NCI-H774 (cell line): ENCODE measurements at places on chromosomes 3 and 15.

DNA sequence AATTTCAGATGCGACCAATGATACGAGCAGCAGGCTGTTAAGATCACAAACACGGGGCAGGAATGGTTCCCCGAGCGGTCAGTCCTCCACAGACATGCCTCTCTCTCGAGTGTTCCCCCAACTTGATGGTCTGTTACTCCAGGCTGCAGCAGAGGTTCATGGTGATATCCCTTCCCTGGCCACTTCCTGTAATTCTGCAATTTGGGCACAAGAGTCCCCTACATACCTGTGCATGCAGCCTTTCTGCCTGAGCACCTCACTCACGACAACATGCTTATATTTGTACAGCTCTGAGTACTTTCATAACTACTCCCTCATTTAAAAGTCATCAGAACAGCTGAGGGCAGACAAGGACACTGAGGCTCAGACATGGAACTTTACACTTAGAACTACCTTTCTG lies 408.1 kb upstream of the NR2F2 start:
- no peak for DNase-seq

DNA sequence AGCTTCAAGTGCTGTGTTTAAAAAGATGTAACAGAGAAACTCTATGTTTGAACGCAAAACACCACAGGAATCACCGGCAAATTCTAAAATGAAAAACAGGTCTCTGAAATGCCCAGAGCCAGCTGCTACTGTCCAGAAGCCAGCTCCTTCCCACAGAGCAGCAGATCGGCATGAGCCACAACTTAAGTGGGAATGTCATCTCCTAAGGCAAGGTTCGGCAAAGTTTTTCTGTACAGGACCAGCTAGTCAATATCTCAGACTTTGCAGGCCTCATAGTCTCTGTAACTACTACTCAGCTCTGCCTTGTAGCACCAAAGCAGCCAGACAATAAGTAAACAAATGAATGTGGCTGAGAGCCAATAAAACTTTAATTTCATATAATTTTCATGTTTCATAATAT lies 4.9 kb downstream of the PLOD2 start:
- DNase-seq: peak; percentile 19

- DNase-seq: no peak
Measured at GRCh38 chr3:127702151-127702578, 29.4 kb downstream of the ABTB1 start.

GRCh38 chr3:6807967-6808588 lies 52.8 kb upstream of the GRM7 start:
- no peak for DNase-seq

DNA sequence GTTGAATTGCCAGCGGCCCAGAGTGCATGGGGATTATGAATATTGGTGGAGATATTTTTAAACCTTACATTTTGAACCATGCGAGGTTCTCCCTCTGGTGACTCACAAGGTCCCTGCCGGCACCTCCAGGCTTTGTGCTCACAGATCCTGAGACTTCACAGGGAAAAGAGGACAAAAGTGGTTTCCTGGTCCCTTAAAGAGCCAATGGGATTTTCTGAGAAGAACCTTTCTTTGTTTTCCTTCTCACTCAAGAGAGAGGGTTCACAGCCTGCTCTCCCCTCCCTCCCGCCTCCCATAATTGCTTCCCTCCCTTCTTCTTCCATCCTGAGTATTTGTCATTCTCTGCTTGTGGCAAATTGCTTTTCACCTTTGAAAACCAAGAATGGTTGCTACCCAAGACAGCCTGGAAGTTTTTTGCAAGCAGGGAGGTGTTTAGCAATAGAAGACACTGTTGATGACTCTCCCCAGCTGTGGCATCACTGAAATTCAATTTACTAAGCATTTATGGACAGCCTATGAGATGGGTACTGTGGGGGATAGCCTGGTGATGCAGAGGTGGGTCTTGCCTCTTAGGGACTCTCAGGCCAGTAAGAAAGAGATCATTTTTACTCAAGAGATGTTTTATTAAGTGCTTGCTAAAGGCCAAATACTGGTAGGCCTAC lies 76.6 kb downstream of the CPN2 start:
- DNase-seq: no peak

DNA sequence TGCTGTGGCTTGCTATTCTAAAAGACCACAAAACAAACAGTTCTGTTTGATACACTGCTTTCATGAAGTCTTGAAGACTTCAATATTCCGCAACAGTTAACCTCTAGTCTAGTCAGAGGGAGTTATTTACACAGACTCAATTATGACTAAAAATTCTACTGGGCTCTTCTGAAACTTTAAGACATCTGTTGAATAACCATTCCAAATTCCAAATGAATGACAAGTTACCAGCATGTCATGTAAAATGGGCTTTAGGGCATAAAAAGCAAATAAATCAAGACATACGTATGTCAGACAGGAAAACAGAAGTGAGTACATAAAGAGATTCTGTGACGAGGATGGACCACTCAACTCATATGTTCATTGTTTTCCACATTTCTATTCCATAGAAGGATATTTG lies 93.9 kb downstream of the PLOD2 start:
- DNase-seq: no peak

- no peak for DNase-seq
Measured at GRCh38 chr15:50710585-50710984, 24.0 kb upstream of the TRPM7 start.
